ENCODE measurements at places on chromosomes 1 and 21. TPM values are rescaled to one million over a fixed set of nuclear protein-coding genes. Genes with fewer than 3 reads are reported as not detected.

UBL4B gene
- total RNA-seq, result not detected

ZNF683 gene
- 5.3 TPM for total RNA-seq

OR2T2 gene
- not detected for total RNA-seq

TNNI3K gene
- 0.89 TPM for total RNA-seq

LAPTM5 gene
- total RNA-seq, result 541 TPM

GRCh38 chr1:236589531-236589930 lies 14.8 kb downstream of the HEATR1 start:
- peaks cover 75% of the 10 kb centered on the region for H3K36me3 ChIP-seq
- H3K4me3 ChIP-seq, result no peak overlapping the region
- H3K4me1 ChIP-seq, result no peaks in the 10 kb centered on the region
- no peak for DNase-seq
- H3K27me3 ChIP-seq, result no peaks in the 10 kb centered on the region
- H3K27ac ChIP-seq, result no peak overlapping the region

DNA sequence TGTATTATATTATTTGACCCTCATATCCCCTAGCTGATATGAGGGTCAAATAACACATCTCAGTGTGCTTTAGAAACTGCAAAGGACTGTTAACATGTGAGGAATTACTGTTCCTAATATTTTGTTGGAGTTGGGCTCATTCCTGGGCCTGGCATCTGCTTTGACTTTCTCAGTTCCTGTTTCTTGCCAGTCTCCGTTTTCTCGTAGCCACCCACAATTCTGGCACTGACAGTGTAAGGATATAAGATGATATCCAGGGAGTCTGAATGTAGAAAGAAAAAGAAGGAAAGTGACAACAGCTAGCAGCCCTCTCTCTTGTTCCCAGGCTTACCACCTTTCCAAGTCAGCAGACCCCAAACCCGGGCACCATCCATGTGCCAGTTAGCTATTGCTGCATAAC lies 54.4 kb upstream of the SCMH1 start:
- no peaks in the 10 kb centered on the region for H3K36me3 ChIP-seq
- no peaks in the 10 kb centered on the region for H3K27me3 ChIP-seq
- H3K4me1 ChIP-seq, result no peaks in the 10 kb centered on the region
- H3K4me3 ChIP-seq, result no peak overlapping the region
- H3K27ac ChIP-seq, result no peak overlapping the region

DNA sequence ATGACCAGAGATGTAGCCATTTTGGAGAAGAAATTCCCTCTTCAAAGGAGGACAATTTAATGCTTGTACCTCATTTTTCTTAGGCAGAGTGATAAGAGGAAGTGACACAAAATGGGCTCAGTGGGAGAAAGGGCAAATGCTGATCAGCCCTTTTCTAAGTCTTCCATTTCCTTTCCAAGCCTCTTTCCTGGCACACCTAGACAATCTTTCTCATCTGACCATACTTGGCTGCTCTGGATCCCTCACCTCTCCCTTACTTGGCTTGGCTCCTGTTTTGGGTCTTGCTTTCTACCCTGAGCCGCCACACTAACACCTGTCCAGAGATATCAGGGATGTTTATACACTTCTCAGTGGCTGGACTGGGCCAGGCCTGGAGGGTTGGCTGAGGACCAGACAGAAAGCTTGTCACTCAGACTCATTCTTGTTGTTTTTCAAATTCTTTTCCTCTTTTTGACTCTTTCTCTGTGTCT lies 13.1 kb downstream of the TXNIP start:
- DNase-seq, result no peak
- peaks cover 86% of the 10 kb centered on the region for H3K4me1 ChIP-seq
- no peak overlapping the region for H3K4me3 ChIP-seq
- H3K27me3 ChIP-seq, result no peaks in the 10 kb centered on the region
- H3K36me3 ChIP-seq, result no peaks in the 10 kb centered on the region

DNA sequence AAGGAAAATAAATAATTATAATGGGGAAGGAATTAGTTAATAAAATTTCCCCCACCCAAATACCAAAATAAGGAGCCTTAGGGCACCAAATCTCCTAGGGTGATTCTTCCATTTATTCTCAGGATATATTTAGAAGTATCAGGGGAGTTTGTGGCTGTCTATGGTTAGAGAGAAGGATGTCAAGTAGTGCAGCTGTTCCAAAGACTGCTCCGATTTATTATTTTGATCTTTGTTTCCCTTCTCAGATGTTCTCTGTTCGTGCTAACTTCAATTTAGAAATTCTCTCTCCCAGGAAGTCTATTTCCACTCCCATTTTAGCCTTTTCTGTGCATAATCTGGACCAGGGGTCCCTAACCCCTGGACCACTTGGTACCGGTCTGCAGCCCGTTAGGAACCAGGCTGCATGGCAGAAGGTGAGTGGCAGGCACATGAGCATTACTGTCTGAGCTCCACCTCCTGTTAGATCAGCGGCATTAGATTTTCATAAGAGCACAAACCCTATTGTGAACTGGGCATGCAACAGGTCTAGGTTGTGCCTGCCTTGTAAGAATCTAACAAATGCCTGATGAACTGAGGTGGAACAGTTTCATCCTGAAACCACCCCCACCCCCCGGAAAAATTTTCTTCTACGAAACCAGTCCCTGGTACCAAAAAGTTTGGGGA lies 9.3 kb upstream of the MAST2 start:
- H3K27me3 ChIP-seq, result no peaks in the 10 kb centered on the region
- no peaks in the 10 kb centered on the region for H3K4me1 ChIP-seq
- no peak overlapping the region for H3K4me3 ChIP-seq
- no peak for DNase-seq
- no peak overlapping the region for H3K27ac ChIP-seq
- H3K36me3 ChIP-seq, result no peaks in the 10 kb centered on the region

GRCh38 chr1:119946724-119947123 lies 50.4 kb upstream of the ADAM30 start:
- DNase-seq, result no peak
- no peak overlapping the region for H3K4me3 ChIP-seq
- no peaks in the 10 kb centered on the region for H3K4me1 ChIP-seq
- no peak overlapping the region for H3K27ac ChIP-seq
- H3K27me3 ChIP-seq, result no peaks in the 10 kb centered on the region
- H3K36me3 ChIP-seq, result peaks cover 37% of the 10 kb centered on the region

DNA sequence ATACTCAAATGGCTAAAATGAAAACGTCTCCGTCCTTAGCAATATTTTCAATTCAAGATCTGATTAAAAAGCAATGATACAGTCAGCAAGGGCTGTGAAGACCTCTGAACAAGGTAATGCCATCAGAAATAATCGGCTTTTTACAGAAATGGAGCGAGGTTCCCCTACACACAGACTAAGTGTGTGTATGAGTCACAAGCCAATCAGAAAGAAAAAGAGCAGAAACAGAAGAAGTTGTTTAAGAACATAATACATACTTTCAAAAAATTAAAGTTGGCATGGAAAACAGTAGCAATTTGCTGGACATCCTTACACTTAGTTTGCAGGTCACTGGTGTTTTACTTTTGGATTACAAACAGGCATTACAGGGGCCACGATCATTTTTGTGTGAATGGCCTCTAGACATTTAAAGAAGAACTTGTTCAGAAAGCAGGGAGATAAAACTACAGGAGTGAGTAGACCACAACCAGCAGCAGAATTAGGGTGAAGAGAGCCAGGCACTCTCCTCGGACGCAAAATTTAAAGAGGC lies 350.0 kb upstream of the RUNX1 start:
- no peaks in the 10 kb centered on the region for H3K27me3 ChIP-seq
- no peaks in the 10 kb centered on the region for H3K4me1 ChIP-seq
- H3K36me3 ChIP-seq, result no peaks in the 10 kb centered on the region
- no peak for DNase-seq
- H3K27ac ChIP-seq, result no peak overlapping the region

- no peaks in the 10 kb centered on the region for H3K27me3 ChIP-seq
- H3K27ac ChIP-seq, result no peak overlapping the region
- no peak for DNase-seq
- H3K4me3 ChIP-seq, result no peak overlapping the region
- H3K4me1 ChIP-seq, result no peaks in the 10 kb centered on the region
These were observed 1298.9 kb upstream of the ADGRL4 start for GRCh38 chr1:80305466-80305865.

GRCh38 chr1:232987046-232987773 lies 36.8 kb downstream of the NTPCR start:
- no peak overlapping the region for H3K27ac ChIP-seq
- no peak for DNase-seq
- no peak overlapping the region for H3K4me3 ChIP-seq
- H3K4me1 ChIP-seq, result peaks cover 5% of the 10 kb centered on the region

DNA sequence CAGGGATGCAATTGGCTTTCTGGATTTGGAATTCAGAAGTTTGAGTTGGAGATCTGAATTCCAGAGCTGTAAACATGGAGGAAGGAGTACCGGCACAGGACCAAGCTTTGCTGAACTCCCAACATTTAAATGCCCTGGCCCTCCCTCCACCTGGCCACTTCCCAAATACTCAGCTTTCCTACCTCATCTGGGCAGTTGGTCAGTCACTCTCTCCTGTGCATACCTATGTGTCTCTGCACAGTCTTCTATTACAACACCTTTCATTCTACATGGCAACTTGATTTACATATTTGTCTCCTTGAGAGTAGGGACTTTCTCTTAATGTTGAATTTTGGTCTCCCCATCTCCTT lies 6.1 kb upstream of the KHDRBS1 start:
- no peak overlapping the region for H3K4me3 ChIP-seq
- no peaks in the 10 kb centered on the region for H3K27me3 ChIP-seq
- H3K36me3 ChIP-seq, result no peaks in the 10 kb centered on the region

GRCh38 chr1:42150651-42151050 lies 2.6 kb upstream of the GUCA2B start:
- H3K36me3 ChIP-seq, result no peaks in the 10 kb centered on the region
- H3K27ac ChIP-seq, result no peak overlapping the region
- H3K4me1 ChIP-seq, result no peaks in the 10 kb centered on the region
- no peak overlapping the region for H3K4me3 ChIP-seq

GRCh38 chr21:23162198-23162946 lies 2164.2 kb downstream of the NCAM2 start:
- no peaks in the 10 kb centered on the region for H3K27me3 ChIP-seq

DNA sequence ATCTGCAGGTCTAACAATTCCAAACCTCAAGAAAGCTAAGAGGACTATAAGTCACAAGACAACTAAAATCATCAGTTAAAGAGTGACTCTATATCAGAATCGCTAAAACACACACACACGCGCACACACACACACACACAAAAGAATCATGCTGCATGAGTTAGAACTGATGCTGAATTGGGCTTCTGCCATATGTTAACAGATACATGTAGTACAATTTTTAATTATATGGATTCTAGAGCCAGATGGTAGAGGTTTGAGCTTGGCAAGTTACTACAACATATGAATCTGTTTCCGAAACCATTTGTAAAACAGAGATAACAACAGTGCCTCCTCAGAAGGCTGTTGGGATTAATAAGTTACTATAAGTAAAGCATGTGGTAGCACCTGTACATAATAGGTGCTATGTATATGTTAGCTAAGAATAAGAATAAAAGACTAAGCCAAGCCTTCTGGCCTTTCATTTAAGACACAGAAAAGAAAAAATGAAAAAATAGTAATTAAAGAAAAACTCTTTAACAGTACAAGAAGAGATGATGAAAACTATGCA lies 17.9 kb downstream of the EPRS1 start:
- no peak overlapping the region for H3K4me3 ChIP-seq
- no peaks in the 10 kb centered on the region for H3K4me1 ChIP-seq
- H3K27ac ChIP-seq, result no peak overlapping the region
- H3K27me3 ChIP-seq, result no peaks in the 10 kb centered on the region

DNA sequence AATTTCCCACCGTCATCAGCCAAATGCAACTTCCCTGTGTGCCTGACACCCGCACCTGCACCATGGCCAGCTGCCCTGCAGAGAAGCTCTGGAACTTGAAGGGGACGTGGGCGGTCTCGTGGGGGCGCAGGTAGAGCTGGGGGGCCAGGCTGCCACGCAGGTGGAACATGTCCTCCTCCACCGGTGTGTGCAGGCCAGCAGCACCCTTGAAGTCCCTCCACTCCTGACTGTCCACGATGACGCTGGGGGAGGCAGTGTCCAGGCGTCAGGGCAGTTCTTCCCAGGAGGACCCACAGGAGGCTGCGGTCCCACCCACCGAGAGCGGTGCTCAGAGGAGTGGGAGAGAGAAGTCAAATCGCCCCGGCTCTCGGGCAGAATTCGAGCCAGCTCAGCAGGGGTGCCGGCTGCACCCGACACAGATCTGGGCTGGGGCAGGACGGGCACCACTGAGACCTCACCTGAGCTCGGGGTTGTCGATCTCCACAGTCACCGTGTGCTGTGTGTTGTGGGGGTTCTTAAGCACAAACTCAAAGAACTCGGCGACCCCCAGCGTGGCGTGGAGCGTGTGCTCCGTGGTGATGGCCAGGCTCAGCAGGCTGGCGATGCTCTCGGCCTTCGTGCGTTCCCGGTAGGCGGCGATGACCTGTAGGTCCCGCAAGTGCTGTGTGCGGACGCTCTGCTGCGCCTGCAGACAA lies 117.7 kb downstream of the NPHP4 start:
- no peak overlapping the region for H3K4me3 ChIP-seq
- DNase-seq, result no peak
- no peak overlapping the region for H3K27ac ChIP-seq
- H3K27me3 ChIP-seq, result no peaks in the 10 kb centered on the region

GRCh38 chr1:22600817-22601605 lies 35.4 kb upstream of the C1QA start:
- H3K27ac ChIP-seq, result no peak overlapping the region
- no peaks in the 10 kb centered on the region for H3K4me1 ChIP-seq
- no peak overlapping the region for H3K4me3 ChIP-seq
- H3K36me3 ChIP-seq, result no peaks in the 10 kb centered on the region
- no peak for DNase-seq

- H3K36me3 ChIP-seq, result peaks cover 16% of the 10 kb centered on the region
- H3K27ac ChIP-seq, result no peak overlapping the region
- no peak overlapping the region for H3K4me3 ChIP-seq
- no peaks in the 10 kb centered on the region for H3K27me3 ChIP-seq
- H3K4me1 ChIP-seq, result peaks cover 10% of the 10 kb centered on the region
- DNase-seq, result no peak
These were observed 144.0 kb downstream of the PGBD5 start for GRCh38 chr1:230282157-230282556.

DNA sequence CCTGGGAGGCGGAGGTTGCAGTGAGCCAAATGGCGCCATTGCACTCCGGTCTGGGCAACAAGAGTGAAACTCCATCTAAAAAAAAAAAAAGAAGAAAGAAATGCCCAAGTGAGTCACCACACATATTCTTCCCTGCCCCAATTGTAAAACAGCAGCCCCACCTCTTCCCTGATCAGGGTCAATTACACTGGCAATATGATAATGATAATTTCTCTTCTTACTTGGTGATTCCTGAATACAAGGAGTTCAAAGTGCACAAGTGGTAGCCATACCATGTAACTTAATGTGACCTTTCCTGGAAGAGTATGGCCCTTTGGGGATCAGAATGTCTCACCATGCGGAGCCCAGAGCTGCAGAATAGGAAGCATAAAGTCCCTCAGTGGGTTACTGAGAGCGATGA lies 11.8 kb upstream of the CGN start:
- no peak overlapping the region for H3K27ac ChIP-seq
- no peak for DNase-seq
- H3K4me1 ChIP-seq, result no peaks in the 10 kb centered on the region
- no peaks in the 10 kb centered on the region for H3K36me3 ChIP-seq

All from T-cell (primary cell).